ENCODE measurements at places on chromosomes 5 and 9. TPM values are rescaled to one million over a fixed set of nuclear protein-coding genes. Genes with fewer than 3 reads are reported as not detected.

DNA sequence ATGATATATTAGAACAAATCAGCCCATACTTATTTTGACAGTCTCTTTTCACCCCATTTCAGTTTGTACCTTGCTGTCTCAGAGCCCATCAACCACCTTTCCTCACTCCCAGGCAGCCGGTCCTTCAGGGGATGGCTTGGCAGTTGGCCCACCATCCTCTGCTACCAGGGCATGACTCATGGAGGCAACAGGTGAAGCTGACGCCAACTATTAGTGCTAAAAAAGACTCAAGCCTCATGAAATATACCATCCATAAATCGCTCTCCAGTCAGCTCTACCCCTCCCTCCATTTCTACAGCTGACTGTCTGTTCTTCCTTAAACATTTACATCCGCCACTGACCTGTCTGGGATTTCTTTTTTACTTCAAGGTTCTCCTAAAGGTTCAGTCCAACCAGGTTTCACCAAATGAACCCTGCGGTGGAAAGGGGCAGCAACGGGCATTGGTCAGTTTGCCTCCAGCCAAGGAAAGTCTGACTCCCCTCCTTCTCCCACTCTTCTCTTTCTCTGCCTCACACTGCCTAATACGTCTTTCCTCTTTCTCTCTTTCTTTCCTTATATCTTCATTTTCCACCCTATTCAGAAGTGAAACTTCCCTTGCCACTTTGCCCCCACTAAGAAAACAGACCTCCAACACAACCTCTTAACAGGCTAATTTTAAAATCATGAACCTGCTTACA lies 439.1 kb downstream of the RAB3C start:
- no peak for DNase-seq
- H3K27ac ChIP-seq = peak overlapping the region; percentile 49
- peaks cover 35% of the 10 kb centered on the region for H3K4me1 ChIP-seq
- H3K27me3 ChIP-seq = no peaks in the 10 kb centered on the region
- no peak overlapping the region for H3K4me3 ChIP-seq

TMEM232 gene
- total RNA-seq = 3.8 TPM

GRCh38 chr5:179452356-179453230 lies 97.8 kb upstream of the RUFY1 start:
- H3K4me1 ChIP-seq = no peaks in the 10 kb centered on the region
- peaks cover 2% of the 10 kb centered on the region for H3K36me3 ChIP-seq
- no peaks in the 10 kb centered on the region for H3K27me3 ChIP-seq
- H3K27ac ChIP-seq = no peak overlapping the region
- H3K4me3 ChIP-seq = no peak overlapping the region

SVEP1 gene
- total RNA-seq = 2.0 TPM

SLC24A2 gene
- not detected for total RNA-seq

- no peak overlapping the region for H3K4me3 ChIP-seq
- no peaks in the 10 kb centered on the region for H3K36me3 ChIP-seq
- DNase-seq = no peak
- H3K4me1 ChIP-seq = no peaks in the 10 kb centered on the region
- peaks cover 25% of the 10 kb centered on the region for H3K27me3 ChIP-seq
These were observed 14.3 kb upstream of the GABRP start for GRCh38 chr5:170769246-170769645.

PPP1R26 gene
- total RNA-seq = 19.5 TPM

JAKMIP2 gene
- total RNA-seq = 13.2 TPM

CSF1R gene
- total RNA-seq = 0.62 TPM

DNA sequence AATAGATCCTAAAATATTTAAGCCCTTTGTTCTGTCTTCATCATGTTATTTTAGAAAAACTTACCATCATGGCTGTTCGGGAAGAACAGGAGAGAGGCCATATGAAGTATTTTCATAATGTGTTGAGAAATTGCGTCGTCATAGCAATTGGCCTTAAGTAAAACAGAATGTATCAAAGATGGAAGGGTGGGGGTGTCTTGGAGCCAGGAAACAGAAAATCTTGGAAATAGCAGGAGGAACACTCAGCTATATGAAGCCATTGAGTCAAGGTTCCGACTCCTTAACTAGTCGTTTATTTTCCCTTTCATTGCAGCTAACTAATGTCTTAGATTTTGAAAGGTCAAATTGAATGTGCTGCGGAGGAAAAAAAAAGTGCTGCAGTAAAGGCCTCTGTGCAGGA lies 1.3 kb downstream of the SPTAN1 start:
- H3K27me3 ChIP-seq = no peaks in the 10 kb centered on the region
- H3K36me3 ChIP-seq = no peaks in the 10 kb centered on the region
- no peak for DNase-seq
- peaks cover 50% of the 10 kb centered on the region for H3K4me1 ChIP-seq
- H3K27ac ChIP-seq = no peak overlapping the region

DNA sequence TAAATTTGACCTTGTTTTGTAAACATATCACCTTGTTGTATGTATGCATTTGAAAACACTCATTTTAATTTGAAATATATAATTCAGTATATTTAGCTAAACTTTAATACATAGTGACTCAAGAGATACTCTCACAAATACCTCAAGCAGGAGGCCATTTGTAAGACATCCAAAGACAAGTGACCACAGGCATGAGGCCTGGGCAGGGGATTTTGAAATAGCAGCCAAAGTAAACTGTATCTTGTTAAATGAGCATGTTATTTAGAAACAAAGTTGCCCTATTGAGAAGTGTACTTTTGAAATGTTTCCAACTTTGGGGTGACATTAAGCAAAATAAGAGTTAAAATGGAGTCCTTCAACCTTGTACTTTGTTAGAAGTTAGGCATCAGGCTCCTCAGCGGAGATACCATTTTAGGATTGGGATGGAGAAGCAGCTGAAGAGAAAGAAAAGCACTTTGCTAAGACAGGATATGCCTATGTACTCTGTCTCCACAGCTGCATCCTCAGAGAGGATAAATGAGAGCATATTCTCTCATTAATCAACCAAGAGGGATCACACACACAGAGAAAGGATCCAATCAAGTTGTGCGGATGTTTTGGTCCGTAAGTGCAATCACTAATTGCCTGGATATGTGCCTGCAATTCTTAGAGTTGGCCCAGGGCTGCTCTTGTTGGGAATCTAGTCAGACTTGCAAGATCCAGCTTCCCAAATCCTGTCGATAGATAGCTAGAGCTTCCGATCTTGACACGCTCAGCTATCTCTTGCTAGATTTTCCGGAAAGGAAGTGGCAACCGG lies 157.5 kb upstream of the HAPLN1 start:
- no peak for DNase-seq
- no peak overlapping the region for H3K27ac ChIP-seq
- H3K4me1 ChIP-seq = peaks cover 11% of the 10 kb centered on the region
- no peak overlapping the region for H3K4me3 ChIP-seq

DNA sequence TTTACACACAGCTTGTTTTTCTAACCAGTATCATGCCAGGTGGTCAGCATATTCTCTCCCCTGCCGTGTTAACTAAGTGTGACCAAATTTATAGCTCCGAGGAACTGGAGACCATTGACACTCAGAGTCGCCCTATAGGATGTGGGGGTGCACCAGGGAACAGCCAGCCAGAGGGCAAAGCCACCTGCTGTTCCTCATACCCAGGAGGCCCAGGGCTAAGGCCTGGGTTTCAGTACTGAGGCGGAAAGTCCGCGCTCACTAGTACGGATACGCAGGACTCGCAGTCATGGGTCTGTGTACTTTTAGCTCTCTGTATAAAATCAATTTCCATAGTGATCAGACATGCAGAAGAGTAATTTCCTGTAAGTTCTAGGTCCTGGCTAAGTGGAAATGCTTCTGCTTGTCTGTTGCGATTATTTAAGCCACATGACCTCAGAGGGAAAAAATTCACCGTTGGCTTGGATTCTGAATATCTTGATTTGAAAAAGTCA lies 247.0 kb downstream of the AOPEP start:
- H3K27ac ChIP-seq = peak overlapping the region; percentile 80
- H3K36me3 ChIP-seq = peaks cover 12% of the 10 kb centered on the region
- H3K4me3 ChIP-seq = no peak overlapping the region
- no peaks in the 10 kb centered on the region for H3K27me3 ChIP-seq

GRCh38 chr9:70411121-70411929 lies 3.1 kb downstream of the KLF9 start:
- H3K4me1 ChIP-seq = peaks cover 65% of the 10 kb centered on the region
- H3K36me3 ChIP-seq = peaks cover 8% of the 10 kb centered on the region
- H3K27me3 ChIP-seq = no peaks in the 10 kb centered on the region
- no peak for DNase-seq
- H3K4me3 ChIP-seq = peak overlapping the region; percentile 97
- H3K27ac ChIP-seq = peak overlapping the region; percentile 99

GRCh38 chr5:130034566-130035210 lies 130.4 kb downstream of the CHSY3 start:
- DNase-seq = no peak
- no peak overlapping the region for H3K4me3 ChIP-seq
- peaks cover 13% of the 10 kb centered on the region for H3K4me1 ChIP-seq

DNA sequence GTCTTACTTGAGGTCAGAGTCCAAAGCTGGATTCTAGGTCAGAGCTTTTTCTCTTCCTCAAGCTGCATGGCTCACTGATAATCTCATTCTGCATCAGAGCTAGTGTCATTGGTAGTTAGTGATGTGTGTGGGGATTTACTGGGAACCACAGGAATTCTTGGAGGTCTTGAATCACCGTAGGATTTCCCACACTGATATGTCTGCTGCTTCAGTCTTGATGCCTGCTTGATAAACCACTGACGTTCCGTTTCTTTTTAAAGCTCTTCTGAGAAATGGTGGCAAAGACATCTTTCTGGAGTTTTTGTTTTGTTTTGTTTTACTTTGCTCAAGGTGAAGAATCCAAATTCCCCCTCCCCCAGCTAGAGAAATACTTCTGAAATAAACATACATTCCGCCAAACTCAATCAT lies 1.2 kb upstream of the GARIN3 start:
- no peak for DNase-seq
- no peak overlapping the region for H3K27ac ChIP-seq

GRCh38 chr5:81579262-81579924 lies 171.5 kb downstream of the SSBP2 start:
- no peak overlapping the region for H3K4me3 ChIP-seq
- H3K27me3 ChIP-seq = no peaks in the 10 kb centered on the region
- no peak overlapping the region for H3K27ac ChIP-seq
- no peak for DNase-seq

PCBD2 gene
- 9.0 TPM for total RNA-seq

DNA sequence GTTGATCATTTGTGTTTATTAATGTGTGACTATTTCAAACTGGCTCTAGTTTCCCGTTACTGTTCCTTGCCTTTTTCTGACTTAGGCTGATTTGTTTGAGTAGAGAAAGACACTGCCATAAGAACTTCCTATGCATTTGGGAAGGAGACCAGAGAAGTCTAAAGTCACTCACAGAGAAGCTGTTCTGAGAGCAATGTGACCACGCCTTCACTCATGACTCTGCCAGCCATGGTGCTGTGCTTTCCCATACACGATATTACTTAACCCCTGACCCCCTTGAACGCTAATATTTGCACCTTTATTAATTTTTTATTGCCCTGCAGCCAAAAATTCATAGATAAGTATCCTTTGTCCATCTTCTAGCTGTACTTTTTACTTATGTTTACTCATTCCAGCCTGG lies 20.9 kb downstream of the SLC28A3 start:
- no peak for DNase-seq
- H3K4me3 ChIP-seq = no peak overlapping the region
- H3K4me1 ChIP-seq = peaks cover 25% of the 10 kb centered on the region
- no peak overlapping the region for H3K27ac ChIP-seq
- H3K36me3 ChIP-seq = no peaks in the 10 kb centered on the region

- H3K27me3 ChIP-seq = peaks cover 37% of the 10 kb centered on the region
- H3K4me1 ChIP-seq = no peaks in the 10 kb centered on the region
- DNase-seq = no peak
- H3K36me3 ChIP-seq = no peaks in the 10 kb centered on the region
These were observed 132.4 kb downstream of the GABBR2 start for GRCh38 chr9:98576354-98576753.

GRCh38 chr5:112604732-112605630 lies 132.7 kb upstream of the APC start:
- DNase-seq = no peak
- no peaks in the 10 kb centered on the region for H3K36me3 ChIP-seq

- H3K4me1 ChIP-seq = no peaks in the 10 kb centered on the region
- no peak for DNase-seq
- H3K4me3 ChIP-seq = no peak overlapping the region
- H3K27me3 ChIP-seq = peaks cover 4% of the 10 kb centered on the region
These were observed 177.6 kb upstream of the SMARCA2 start for GRCh38 chr9:1837453-1838084.

NR5A1 gene
- total RNA-seq = not detected

- H3K4me1 ChIP-seq = peaks cover 31% of the 10 kb centered on the region
- no peak overlapping the region for H3K4me3 ChIP-seq
- DNase-seq = no peak
- H3K36me3 ChIP-seq = no peaks in the 10 kb centered on the region
- no peak overlapping the region for H3K27ac ChIP-seq
These were observed 5.5 kb upstream of the LOX start for GRCh38 chr5:122083535-122083934.

GRK6 gene
- total RNA-seq = 19.9 TPM

DNA sequence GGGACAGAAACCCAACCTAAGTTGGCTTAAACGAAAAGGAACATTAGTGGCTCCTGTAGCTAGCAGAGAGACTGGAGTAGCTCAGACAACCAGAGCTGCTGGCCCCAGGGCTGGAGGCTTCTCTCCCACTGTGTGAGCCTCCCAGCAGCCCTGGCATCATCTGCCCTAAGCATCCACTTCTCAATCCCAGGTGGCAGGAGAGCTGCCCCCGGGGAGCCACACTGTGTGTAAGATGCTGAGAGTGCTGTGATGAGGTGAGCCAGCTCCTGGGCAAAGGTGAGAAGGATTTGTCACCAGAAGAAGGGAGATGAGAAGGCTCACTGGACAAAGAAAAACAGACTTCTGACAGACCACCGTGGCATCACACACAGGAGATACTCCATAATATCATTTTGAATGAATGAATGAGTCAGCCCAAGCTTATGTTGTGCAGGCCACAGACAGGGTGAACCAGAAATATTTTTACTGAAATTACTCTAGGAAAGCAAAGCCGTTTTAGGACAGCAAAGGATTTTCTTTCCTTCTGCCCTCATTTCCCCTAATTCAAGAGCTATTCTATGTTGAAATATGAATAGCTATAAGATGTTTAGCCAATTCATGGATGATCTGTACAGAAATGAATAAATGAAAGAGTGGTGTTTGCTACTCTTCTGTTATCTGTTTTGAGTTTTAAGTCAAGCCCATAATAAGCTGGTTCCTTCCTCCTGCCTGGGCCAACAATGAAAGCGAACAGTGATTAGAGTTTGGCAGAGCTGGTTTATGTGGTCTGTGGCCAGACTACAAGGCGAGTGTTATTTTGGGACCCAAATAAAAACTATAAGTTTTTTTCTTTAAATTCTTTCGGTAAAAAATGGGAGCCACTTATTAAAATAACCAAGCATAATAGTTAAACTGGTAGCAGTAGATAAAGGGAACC lies 57.4 kb upstream of the ECM2 start:
- no peaks in the 10 kb centered on the region for H3K27me3 ChIP-seq
- no peak for DNase-seq
- H3K27ac ChIP-seq = peak overlapping the region; percentile 59

PRKACG gene
- not detected for total RNA-seq

C9orf43 gene
- total RNA-seq = 0.19 TPM

- DNase-seq = no peak
- H3K36me3 ChIP-seq = no peaks in the 10 kb centered on the region
- no peaks in the 10 kb centered on the region for H3K4me1 ChIP-seq
- H3K27ac ChIP-seq = no peak overlapping the region
- H3K27me3 ChIP-seq = peaks cover 16% of the 10 kb centered on the region
- no peak overlapping the region for H3K4me3 ChIP-seq
These were observed 290.1 kb downstream of the AGTPBP1 start for GRCh38 chr9:85451680-85452079.

MARVELD2 gene
- total RNA-seq = 2.0 TPM

GRCh38 chr5:94890907-94891306 lies 272.4 kb downstream of the SLF1 start:
- H3K27ac ChIP-seq = no peak overlapping the region
- no peaks in the 10 kb centered on the region for H3K27me3 ChIP-seq
- no peaks in the 10 kb centered on the region for H3K36me3 ChIP-seq
- DNase-seq = no peak

Measured in chondrocyte (in vitro differentiated cells).